ENCODE measurements at places on chromosomes 5 and 9.

- H3K27ac ChIP-seq, result no peak overlapping the region
- no peak for DNase-seq
- no peaks in the 10 kb centered on the region for H3K27me3 ChIP-seq
- H3K4me3 ChIP-seq, result no peak overlapping the region
- no peaks in the 10 kb centered on the region for H3K36me3 ChIP-seq
Observed at GRCh38 chr5:124773315-124774311, 27.2 kb upstream of the ZNF608 start.

DNA sequence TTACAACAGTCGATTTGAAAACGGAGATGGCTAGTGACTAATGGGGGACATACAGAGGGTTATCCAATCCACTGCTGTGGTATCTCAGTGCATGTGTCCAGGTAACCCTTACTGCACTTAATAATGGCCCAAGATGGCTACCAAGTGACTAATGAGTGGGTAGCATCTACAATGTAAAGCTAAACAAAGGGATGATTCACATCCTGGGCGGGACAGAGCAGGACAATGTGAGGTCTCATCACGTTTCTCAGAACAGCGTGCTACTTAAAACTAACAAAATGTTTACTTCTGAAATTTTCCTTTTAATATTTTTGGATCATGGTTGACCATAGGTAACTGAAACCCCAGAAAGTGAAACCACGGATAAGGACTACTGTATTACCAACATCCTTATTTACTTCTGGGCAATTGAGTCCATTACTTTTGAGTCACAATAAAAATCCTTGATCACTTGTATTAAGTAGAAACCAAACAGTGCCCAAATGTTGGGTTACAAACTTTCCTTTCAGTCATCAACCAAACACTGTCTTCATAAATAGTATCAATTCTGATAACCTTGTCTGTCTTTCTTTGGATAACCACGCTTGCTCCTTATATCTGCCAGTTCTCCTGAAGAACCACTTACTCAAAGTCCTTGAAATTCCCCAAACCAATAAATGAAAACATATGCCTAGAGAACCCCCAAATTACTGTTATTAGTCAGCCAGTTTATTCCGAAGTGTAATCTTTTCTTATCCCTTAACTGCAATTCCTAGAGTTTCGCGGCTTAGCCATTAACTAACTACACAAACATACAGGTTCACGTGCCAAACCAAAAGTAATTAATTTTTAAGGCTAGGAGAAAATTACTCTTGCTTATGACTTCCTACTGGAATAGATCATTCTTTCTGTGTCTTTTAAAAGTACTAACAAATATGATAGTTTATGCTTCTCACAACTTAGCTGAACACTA lies 59.7 kb downstream of the ELL2 start:
- no peak for DNase-seq
- peaks cover 5% of the 10 kb centered on the region for H3K4me1 ChIP-seq
- peaks cover 10% of the 10 kb centered on the region for H3K36me3 ChIP-seq
- H3K27ac ChIP-seq, result peak overlapping the region; percentile 78
- no peaks in the 10 kb centered on the region for H3K27me3 ChIP-seq

- peaks cover 36% of the 10 kb centered on the region for H3K4me1 ChIP-seq
- no peak overlapping the region for H3K4me3 ChIP-seq
- H3K27me3 ChIP-seq, result no peaks in the 10 kb centered on the region
- H3K27ac ChIP-seq, result no peak overlapping the region
- DNase-seq, result no peak
Observed at GRCh38 chr9:71681708-71682272, 86.5 kb downstream of the CEMIP2 start.

DNA sequence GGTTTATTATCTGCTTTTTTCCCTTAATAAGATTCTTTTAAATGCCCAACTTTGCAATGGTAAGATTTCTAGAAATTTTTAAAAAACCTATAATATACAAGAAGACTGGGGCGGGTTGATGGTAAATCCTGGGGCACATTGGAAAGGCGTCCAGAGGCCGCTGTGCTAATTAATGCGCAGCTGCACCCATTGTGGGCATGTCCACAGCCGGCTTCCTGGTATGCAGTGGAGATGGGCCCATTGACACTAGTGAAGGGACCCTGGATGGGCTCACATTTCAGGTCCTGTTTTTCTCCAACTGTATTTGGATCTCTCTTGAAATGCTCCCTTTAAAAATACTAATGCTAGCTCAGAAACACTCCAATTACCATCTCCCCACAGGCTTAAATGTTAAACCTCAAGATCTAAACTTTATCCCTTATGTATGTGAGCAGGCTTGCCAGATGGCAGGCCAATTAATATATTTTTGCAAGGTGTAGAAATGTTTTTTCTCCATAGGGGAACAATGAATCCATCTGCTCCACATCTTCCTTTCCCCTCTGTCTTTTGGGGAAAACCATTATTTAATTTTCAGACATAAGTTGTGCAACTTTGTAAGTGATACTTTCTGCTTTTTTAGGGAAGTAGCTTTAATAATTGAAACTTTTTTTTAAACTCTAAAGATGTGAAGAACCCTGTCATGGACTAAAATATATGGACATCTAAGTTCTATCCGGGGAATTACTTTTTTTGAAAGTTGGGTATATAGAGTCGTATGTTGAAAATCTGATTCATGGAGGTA lies 177.3 kb downstream of the CD180 start:
- no peaks in the 10 kb centered on the region for H3K27me3 ChIP-seq
- H3K4me1 ChIP-seq, result peaks cover 22% of the 10 kb centered on the region
- no peak overlapping the region for H3K27ac ChIP-seq
- no peak for DNase-seq
- H3K4me3 ChIP-seq, result no peak overlapping the region

DNA sequence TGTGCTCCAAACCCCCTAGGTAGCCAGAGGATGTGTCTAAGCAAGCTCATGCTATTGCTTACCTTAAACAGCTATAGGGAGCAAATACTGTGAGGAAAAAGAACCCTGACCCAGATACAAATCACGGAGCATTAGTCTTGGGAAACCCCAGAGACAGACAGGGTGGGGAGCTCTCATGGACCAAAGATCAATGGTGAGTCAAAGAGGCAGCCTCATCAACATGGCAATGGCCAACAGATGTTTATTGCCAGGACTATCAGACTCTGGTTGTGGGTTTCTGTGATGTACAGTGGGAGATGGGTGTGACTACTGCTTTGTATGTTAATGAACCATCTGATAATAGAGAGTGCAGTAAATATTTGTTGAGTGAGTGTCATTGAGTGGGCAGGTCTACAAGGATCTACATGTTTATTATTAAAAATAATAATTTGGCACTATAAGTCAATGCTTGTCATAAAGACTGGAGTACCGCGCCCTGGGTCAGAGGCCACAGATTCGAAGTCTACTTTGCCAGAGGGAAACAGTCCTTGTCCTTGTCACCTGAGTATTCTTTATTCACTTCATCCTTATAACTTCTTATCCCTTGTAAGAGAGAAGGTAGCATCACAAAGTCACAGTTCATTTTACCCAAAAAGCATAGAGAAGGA lies 56.5 kb upstream of the RAI14 start:
- H3K4me1 ChIP-seq, result peaks cover 4% of the 10 kb centered on the region
- peaks cover 29% of the 10 kb centered on the region for H3K27me3 ChIP-seq
- no peak overlapping the region for H3K4me3 ChIP-seq
- no peaks in the 10 kb centered on the region for H3K36me3 ChIP-seq
- H3K27ac ChIP-seq, result no peak overlapping the region

GRCh38 chr5:57499262-57500050 lies 16.8 kb upstream of the ACTBL2 start:
- peaks cover 17% of the 10 kb centered on the region for H3K27me3 ChIP-seq
- DNase-seq, result no peak
- H3K36me3 ChIP-seq, result peaks cover 2% of the 10 kb centered on the region
- peak overlapping the region; percentile 70 for H3K27ac ChIP-seq
- H3K4me3 ChIP-seq, result peak overlapping the region; percentile 65
- H3K4me1 ChIP-seq, result peaks cover 18% of the 10 kb centered on the region

- H3K36me3 ChIP-seq, result no peaks in the 10 kb centered on the region
- H3K4me3 ChIP-seq, result no peak overlapping the region
- no peak for DNase-seq
- no peaks in the 10 kb centered on the region for H3K27me3 ChIP-seq
Observed at GRCh38 chr9:130101915-130102314, 48.2 kb downstream of the GPR107 start.
